ENCODE measurements at places on chromosomes 7 and 10.

- DNase-seq, result no peak
Measured at GRCh38 chr10:78596556-78596955, 472.2 kb upstream of the ZMIZ1 start.

DNA sequence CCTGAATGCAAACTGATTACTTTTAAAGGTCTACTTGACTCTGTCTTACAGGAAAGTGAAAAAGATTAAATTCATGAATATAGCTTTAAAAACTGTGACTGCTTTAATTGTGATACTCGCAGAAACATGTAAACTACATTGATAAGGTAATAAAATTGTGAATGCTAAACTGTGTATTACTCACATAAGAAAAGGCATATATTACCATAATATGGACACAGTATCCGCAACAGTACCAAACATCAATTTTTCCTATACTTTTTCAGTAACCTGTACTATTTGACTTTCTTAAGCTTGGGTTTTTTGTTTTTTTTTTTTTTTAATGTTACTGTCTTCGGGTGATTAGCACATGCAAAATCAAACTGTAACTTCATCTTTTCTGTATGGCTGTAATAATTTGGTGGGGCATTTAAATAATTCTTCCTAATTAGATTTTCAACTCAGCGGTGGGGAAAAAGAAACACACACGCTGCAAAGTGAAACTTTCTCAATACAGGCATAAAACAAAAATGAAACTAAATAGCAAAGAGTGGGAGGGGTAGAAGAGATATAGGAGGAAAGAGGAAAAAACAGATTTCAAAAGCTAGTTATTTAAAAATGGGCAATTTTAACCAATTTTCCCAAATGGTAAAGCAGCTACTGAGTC lies 23.2 kb downstream of the NT5C3A start:
- DNase-seq, result no peak

GRCh38 chr10:56912043-56912442 lies 551.0 kb upstream of the ZWINT start:
- DNase-seq, result no peak

DNA sequence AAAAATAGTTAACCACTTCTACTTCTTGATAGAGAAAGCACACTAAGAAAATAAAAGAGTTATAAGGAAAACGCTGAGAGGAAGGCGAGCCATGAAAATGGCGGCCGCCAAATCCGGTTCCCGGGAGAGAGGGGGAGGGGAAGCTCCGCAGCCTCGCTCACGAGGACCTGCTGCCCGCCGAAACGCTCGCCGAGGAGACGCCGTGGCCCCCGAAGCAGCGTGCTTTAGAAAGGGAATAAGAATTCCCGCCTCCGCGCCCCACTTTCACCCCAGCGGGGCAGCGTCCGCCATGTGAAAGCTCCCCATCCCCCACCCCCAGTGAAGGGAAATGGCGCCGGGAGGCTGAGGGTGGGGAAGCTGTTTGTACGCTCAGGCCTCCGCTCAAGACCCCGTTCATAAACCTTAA lies 505 bp downstream of the HNRNPA2B1 start:
- DNase-seq, result peak; percentile 51

GRCh38 chr10:29669149-29669548 lies 34.4 kb upstream of the SVIL start:
- no peak for DNase-seq

DNA sequence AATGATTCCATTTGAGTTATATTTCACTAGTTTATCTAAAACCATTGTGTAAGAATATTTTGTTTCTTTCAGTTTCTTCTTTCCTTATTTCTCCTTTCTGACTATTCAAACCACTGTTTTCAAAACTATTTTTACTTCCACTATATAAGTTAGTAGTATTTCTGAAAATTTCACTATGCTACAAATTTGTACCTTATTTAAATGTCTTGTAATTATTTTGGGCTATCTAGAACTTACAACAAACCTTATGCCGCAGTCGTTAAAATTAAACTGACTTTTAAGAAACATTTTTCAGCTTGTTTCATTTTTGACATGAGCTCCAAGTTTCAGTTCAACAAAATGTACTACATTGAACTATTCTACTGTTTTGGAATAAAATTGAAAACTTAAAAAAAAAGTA lies 1.8 kb downstream of the TFEC start:
- DNase-seq, result no peak

DNA sequence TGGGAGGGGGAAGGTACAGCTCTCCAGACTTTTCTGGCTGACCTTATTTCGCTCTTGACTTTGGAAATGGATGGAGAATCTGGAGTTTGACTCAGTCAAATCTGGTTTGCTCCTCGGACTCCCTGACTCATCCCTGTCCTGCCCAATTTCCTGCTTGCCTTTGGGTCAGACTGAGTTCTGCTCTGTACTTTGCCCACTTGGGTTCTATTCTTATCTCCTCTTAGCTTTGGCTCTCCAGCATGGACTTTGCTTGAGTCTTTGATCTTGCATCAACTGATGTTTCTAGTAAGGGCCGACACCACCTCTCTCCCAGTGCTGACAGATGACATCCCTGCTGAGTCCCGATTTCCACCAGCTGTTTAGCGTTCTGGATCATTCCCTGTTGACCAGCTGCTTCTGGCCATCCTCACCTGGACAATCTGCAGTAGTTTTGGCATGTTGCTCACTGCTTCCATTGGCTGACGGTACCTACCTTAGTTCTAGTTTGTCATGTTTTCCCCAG lies 335.3 kb downstream of the SUGCT start:
- DNase-seq, result peak; percentile 67

- DNase-seq, result no peak
Measured at GRCh38 chr7:150435047-150435389, 15.4 kb upstream of the GIMAP8 start.

- no peak for DNase-seq
Measured at GRCh38 chr10:71912431-71912830, 51.8 kb upstream of the CHST3 start.

DNA sequence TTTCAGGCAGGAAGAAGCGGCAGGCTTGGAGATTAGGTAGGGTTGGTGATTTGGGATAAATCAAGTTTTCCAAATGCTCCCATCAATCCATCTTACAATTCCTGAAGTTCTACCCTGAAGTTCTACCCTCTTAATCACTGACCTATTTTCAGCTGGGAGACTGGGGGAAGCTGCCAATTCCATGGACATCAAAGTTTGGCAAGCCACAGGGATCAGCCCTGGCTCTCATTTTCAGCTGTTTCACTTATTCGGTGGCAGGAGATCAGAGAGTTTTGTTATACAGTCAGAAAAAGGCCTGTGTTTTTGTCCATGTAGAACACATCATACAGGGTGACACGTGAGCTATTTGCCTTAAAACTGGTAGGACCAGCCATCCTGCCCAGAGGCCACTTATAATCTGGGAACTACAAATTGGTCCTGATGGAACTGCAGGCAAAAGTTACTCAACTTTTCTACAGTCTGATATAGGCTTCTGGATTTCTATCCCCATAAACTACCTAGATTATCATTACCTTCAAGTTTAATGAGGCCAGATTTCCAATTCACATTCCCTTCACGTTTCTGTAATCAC lies 112.9 kb upstream of the ZNF746 start:
- DNase-seq, result no peak

- no peak for DNase-seq
Measured at GRCh38 chr7:92076509-92076908, 57.8 kb downstream of the CYP51A1 start.

DNA sequence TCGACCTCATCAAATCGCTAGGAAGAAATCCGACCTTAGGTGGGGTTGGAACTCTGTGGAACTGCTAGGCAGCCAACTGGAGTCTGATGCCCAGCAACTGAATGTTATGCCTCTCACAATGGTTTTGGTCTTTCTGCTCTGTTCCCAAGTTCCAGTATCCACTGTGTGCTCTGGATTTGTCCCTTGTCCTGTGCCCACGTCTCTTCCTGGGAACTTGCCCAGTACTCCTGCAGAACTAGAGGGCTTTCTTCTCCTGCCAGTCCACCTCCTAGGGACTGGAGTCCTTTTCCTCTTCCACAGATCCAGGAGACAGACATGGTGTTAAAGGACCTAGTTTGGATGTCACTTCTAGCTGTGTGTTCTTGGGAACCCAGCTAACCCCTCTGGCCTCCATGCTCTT lies 26.6 kb downstream of the PRTFDC1 start:
- no peak for DNase-seq

- DNase-seq, result peak; percentile 12
Measured at GRCh38 chr10:104614245-104614831, 26.8 kb upstream of the SORCS3 start.

GRCh38 chr7:46554688-46555422 lies 633.8 kb upstream of the IGFBP3 start:
- DNase-seq, result peak; percentile 61

DNA sequence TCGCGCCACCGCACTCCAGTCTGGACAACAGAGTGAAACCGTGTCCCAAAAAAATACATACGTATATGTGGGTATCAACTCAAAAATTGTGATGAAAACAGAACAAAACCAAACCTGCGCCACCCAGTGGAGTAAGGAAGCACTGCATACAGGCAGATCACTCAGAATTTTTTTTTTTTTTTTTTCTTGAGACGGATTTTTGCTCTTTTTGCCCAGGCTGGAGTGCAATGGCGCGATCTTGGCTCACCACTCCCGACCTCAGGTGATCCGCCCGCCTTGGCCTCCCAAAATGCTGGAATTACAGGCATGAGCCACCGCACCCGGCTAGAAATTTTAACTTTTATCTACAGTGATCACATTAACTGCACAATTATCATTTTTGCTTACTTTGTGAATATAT lies 9.1 kb upstream of the TMEM236 start:
- peak; percentile 52 for DNase-seq

DNA sequence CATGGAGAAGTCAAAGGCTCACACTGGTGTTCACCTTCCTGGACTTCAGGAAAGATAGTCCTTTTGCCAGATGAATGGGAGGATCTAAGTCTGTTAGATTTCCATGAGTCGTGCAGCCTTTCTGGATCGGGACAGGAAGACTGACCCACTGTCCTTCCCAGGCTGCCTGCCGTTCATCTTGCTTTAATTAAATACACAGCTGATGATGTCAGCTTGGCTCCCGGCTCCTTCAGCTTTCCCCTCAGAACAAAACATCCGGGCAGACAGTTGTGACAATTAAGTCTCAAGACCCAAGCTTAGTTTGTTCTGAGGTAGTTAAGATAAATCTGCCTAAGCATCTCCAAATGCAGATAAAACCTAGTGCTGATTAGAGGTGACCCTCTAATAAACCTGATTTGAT lies 58.6 kb downstream of the AUTS2 start:
- DNase-seq, result peak; percentile 74

- DNase-seq, result peak; percentile 93
Measured at GRCh38 chr10:33010132-33011037, 52.4 kb upstream of the ITGB1 start.

- DNase-seq, result no peak
Measured at GRCh38 chr7:44995555-44996493, 4.2 kb upstream of the CCM2 start.

DNA sequence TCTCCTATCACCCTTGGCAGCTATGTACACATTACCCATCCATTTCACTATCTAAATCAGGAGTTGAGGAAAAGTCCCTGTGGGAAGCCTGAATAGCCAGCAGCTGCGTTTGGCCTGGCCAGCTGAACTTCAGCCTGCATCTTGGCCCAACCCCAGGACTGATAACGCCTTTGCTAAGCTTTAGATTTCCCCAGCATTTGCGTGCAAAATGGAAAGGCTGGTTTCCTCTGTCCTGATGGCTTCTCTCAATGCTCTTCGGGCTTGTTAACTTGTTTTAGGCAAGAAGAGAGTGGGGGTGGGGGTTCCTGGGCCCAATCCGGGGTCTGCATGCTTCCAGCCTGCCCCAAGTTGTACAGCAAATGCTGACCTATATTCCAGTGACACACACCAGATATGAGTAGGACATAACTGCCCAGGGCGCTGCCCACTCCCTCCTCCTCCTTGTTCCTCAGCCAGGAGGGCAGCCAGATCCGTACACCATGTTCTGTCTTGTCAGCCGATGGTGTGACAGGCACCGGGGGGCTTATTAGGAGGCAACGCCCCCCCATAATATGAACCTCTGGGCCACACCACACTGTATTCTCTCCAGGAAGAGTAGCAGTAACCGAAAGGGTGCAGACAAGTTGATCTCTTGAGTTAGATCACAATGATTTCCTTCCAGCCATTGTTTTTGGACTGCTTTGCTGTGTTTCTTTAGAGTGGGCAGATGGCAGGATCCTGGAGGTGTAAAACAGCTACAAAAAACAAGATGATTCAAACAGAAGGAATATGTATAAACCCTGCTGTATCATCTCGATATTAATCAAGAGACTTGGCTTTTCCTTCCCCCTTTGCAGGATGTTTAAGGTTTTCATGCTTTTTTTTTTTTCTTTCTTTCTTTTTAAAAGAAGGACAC lies 339.0 kb downstream of the RNLS start:
- no peak for DNase-seq

DNA sequence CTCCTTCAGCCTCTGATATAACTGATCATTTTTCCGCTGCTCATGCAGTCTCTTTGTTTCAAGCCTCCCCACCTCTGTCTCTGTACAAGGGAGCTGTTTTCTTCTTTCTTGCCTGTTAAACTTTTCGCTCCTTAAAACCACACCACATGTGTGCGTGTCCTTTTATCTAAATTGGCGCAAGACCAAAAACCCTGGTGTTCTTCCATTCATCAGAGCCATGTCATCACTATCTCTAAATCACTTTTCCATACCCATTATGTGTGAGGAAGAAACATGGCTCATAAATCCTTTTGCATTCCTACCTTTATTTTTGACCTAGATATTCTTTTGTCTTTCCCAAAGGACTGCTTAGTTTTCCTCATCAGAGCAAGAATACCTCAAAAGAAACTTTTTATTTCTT lies 239.0 kb upstream of the IMMP2L start:
- peak; percentile 80 for DNase-seq

GRCh38 chr7:32062150-32062549 lies 8.1 kb downstream of the PDE1C start:
- peak; percentile 23 for DNase-seq

All from fibroblast of skin of abdomen (primary cell).